ENCODE measurements at places on chromosomes 16 and 17. TPM values are rescaled to one million over a fixed set of nuclear protein-coding genes. Genes with fewer than 3 reads are reported as not detected.

Gene SARM1
- total RNA-seq, result 7.8 TPM

Gene SOCS1
- total RNA-seq, result 5.6 TPM

Gene MYH8
- not detected for total RNA-seq

Gene SYCE1L
- 0.09 TPM for total RNA-seq

Gene CLDN6
- total RNA-seq, result 1.1 TPM

Gene PITPNM3
- 0.57 TPM for total RNA-seq
